ENCODE measurements at places on chromosomes 1 and 21. TPM values are rescaled to one million over a fixed set of nuclear protein-coding genes. Genes with fewer than 3 reads are reported as not detected.

The AGT gene
- polyA plus RNA-seq = 7.6 TPM

The FCRLB gene
- 0.45 TPM for polyA plus RNA-seq

The PATJ gene
- polyA plus RNA-seq = 2.9 TPM

The OR2L2 gene
- not detected for polyA plus RNA-seq

The SAMD11 gene
- polyA plus RNA-seq = 1.2 TPM

The CRP gene
- not detected for polyA plus RNA-seq

The MXRA8 gene
- 82.1 TPM for polyA plus RNA-seq

The LCE1B gene
- not detected for polyA plus RNA-seq

The CLCA2 gene
- 0.11 TPM for polyA plus RNA-seq
